Islet precursor cell (in vitro differentiated cells): ENCODE measurements at places on chromosomes 3 and 15.

- no peak for DNase-seq
These were observed 84.2 kb downstream of the NEDD4 start for GRCh38 chr15:55909036-55909811.

DNA sequence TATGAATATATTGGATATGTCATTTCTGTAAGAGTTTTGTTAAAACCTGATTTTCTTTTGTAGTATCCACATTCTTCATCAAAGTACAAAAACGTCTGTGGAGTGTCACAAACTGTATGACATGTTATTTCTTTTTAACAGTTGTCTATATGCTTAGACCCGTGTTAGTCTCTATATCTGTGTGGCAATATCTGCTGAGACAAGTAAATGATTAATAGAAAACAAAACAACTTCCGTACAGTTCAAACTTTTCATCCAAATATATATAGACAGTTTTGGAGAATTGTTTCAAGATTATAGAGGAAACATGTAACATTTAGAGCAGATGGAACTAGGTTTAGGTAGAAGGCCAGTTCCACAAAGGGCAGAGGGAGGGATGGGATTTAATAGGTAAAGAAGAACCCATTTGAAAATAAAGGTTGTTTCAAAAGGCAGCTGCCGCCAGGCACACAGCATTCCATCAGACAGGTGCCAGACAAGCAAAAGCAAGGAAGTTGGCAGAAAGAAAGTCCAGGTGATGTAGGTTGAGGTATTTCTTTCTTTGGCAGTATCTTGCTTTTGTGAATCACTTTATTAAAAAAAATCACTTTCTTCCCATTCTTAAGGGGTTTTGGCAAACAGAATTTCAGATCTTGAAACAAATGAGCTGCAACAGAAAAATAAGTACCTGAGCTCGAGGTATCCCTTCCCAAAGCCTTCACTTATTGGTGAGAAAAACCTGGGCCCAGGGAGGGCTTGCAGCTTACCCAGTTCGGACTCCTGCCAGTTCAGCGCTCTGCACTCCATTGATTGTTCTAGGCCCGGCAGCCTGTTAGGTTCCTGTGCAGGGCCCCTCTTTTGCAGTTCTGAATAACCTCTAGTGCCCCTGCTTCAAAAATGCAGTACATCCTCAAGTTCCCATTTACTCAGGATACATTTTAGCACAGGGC, 49.0 kb downstream of the LRRN1 start:
- DNase-seq, result no peak

GRCh38 chr3:171676601-171677175, 133.6 kb downstream of the PLD1 start:
- no peak for DNase-seq

- DNase-seq, result peak; percentile 47
These were observed 117.5 kb downstream of the PDCD6IP start for GRCh38 chr3:33915796-33916546.

GRCh38 chr3:14404631-14405359, 2.4 kb downstream of the SLC6A6 start:
- DNase-seq, result no peak

- DNase-seq, result no peak
These were observed 41.1 kb downstream of the CYFIP1 start for GRCh38 chr15:22939051-22939450.

DNA sequence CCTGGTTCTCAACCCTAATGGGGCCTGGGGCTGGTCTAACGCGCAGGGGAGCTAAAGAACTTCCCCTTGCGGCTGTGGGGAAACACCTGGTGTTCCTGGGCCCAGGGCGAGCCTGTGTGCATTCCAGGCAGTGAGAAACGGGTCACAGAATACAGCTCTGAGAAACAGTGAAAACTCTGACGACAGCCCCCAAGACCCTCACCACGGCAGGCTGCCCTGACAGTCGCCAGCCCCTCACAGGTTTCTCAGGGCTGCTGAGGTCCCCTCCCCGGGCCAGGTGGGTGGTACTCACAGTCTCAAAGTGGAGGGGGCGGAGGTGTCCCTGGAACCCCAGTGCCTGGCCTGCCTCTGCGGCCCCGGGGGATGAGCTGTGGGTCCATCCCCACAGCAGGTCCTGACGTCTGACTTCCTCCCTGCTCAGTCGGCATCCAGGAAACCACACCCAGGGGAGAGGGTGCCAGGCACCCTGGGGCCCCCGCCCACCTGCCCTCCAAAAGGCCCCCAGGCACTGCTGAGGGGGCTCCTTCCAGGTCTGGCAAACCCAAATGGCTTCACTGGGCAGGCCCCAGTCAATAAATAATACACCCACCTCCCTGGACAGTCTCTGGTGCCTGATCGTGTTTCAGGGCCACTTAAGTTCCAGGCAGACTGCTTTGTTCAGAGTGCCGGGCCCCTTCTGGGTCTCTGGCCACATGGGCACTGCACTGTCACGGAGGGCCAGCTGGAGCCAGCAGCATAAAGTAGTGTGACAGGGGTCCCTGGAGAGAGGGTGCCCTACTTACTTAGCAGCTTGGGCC, 57.7 kb downstream of the IQSEC1 start:
- DNase-seq, result no peak

- DNase-seq, result no peak
These were observed 21.6 kb downstream of the MCTP2 start for GRCh38 chr15:94252906-94253491.

DNA sequence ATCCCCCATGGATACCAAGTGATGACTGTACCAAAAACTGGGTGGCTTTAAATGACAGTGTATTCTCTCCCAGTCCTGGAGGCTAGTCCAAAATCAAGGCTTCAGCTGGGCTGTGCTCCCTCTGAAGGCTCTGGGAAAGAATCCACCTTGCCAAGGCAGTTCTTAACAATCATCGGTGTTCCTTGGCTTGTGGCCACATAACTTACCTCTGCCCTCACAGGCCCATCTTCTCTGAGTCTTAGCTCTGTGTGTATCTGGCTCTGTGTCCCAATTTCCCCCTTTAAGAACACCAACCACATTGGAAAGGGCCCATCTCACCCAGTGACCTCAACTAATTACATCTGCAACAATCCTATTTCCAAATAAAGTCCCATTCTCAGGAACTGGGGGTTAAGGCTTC, 503.0 kb upstream of the PROK2 start:
- DNase-seq, result no peak

GRCh38 chr3:172096881-172097420, 57.6 kb downstream of the FNDC3B start:
- DNase-seq, result peak; percentile 74

GRCh38 chr3:9026320-9027045, 63.2 kb upstream of the RAD18 start:
- no peak for DNase-seq

- DNase-seq, result peak; percentile 17
These were observed 38.4 kb downstream of the SYNM start for GRCh38 chr15:99143242-99143641.

GRCh38 chr15:62791694-62792093, 250.9 kb upstream of the TPM1 start:
- peak; percentile 66 for DNase-seq

DNA sequence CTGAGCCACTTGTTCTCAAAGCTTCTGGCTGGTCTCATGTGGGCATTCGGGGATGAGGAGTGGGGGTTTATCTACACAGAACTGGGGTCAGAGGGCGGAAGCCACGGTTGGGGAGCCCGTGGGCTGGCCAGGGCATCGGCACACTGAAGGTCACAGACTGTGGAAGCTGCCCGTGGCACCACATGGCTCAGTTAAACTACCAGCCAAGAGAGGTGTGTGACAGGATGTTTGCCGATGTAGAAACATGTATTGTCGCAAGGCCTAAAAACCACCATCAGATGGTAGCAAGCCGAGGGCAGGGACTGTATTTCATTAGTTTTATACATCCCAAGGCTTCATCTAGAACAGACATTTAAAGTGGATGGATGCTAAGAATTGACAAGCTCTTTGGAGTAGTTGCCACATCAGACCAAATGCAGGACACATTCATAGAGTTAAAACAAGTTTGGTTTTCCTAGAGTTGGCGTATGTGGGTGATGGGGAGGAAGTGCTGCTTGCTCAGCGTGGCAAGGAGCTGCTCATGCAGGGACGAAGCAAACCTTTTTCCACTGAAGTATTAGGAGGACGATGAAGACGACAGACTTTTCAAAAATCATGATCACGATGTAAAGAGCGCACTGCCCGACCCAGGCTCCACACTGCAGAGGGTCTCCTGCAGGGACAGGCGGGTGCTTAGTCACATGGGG, 9.6 kb upstream of the MUSTN1 start:
- DNase-seq, result no peak

DNA sequence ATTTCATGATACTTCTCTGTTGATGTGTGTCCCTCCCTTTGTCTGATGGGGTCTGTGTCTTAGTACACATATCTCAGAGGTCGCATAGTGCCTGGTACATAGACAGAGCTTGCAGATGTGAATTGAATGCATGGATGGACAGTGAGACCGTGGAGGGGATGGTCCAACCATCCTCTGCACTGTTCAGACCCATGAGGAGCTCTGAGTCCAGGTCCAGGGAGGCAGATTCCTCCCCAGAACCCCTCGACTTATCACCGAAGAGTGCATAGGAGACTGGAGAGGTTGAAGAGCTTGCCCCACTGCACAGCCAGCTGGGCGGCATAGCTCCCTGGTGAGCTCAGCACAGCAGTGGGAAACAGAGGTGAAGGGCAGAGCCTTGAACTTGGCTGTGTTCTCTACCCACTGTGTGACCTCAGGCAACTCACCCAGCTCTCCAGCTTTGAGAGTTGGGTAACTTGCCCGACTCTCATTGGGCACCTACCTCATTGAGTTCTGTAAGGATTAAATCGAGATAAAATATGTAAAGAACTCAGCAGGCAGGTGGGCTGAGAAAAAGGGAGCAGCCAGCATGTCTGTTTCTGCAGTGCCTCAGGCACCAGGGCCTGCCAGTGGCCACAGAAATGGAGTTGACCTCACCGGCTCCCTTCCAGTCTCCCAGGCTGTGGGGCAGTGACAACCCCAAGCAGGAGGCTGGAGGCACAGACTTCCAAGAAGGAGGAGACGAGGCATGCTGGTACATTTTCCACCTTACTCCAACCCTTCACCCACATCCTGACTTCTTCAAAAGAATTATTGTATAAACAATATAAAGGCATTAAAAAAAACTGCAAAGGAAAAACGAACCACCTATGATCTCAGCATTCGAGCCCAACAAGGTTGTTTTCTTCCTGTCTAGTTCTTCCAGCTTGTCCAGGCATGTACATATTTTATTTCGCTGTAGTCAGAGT, 54.1 kb upstream of the TFRC start:
- peak; percentile 90 for DNase-seq

DNA sequence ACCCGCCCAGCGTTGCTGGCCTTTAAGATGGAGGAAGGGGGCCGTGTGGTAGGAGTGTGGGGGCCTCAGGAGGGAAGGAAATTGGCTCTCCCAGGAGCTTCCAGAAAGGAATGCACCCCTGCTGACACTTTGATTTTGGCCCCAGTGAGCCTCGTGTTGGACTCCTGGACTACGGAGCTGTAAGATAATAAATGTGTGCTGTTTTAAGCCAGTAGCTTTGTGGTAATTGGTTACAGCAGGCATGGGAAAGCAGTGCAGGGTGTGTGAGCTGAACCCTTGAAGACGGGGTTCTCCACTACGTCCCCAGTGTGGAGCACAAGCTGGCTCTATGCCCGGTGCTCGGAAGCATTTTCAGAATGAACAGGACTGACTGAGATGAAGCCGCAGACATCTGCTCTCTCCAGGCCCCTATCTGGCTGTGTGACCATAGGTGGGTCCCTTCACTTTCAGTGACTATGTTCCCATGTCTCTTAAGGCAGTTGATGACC, 22.9 kb upstream of the CGNL1 start:
- DNase-seq, result no peak

DNA sequence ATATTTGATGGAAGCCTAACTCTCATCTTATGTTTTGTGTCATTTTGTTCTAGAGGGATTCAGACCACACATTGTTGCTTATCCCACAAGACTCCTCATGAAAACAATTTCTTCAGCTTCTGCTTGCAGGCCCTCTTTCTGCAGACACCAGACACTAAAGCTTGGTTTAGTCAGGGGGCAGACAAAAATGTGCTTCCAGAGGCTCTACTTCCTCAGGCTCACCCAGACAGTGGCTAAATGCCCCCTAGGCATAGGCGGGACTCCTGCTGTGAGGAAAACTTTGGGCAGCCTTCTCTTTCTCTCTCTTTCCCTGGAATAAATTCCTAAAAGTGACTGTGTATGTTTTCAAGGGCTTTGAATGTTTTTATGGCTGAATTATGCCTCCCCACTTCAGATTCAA, 435.4 kb upstream of the ATP11B start:
- peak; percentile 92 for DNase-seq

GRCh38 chr3:53161450-53161819, 426 bp downstream of the PRKCD start:
- no peak for DNase-seq

- no peak for DNase-seq
These were observed 152.1 kb upstream of the ALCAM start for GRCh38 chr3:105214590-105214989.

DNA sequence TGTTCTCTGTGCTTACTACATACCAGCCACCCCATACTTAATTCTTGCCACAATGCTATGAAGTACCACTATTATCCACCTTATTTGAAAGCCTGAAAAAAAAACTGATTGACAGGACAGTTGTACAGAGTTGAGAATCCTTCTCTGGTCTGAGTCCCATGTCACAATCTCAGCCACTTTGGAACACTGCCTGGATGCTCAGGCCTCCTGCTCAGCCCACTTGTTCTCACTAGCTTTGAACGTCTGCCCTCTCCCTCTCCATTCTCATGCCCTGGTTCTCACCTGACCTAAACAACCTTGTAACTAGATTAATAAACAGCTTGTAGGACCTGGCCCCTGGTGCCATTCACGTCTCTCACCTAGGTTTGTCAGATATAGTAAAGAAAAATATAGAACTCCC, 53.9 kb downstream of the TRIM69 start:
- no peak for DNase-seq

DNA sequence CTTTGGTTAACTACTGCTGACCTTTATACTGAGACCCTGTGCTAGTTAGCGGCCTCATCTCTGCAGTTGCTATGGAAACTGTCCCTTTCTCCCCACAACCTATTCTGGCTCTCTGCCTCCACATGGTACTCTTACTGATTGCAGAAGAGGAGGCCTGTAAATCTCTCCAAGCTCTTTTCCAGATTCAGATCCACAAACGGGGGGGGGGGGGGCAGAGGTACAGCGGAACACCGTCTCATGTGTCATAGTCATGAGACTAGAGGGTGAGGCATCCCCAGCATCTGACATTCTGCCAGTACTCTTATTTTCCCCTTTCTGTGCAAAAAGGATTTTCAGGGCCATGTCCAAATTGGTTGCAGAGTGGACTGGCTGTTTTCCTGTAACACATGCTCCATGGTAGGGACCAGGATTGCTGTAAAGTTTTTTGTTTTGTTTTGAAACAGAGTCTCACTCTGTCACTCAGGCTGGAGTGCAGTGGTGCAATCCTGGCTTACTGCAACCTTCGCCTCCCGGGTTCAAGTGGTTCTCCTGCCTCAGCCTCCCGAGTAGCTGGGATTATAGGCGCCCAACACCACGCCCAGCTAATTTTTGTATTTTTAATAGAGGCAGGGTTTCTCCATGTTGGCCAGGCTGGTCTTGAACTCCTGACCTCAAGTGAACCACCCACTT, 8.3 kb upstream of the MAP1A start:
- DNase-seq, result no peak
